ENCODE measurements at places on chromosomes 3 and 15. TPM values are rescaled to one million over a fixed set of nuclear protein-coding genes. Genes with fewer than 3 reads are reported as not detected.

DNA sequence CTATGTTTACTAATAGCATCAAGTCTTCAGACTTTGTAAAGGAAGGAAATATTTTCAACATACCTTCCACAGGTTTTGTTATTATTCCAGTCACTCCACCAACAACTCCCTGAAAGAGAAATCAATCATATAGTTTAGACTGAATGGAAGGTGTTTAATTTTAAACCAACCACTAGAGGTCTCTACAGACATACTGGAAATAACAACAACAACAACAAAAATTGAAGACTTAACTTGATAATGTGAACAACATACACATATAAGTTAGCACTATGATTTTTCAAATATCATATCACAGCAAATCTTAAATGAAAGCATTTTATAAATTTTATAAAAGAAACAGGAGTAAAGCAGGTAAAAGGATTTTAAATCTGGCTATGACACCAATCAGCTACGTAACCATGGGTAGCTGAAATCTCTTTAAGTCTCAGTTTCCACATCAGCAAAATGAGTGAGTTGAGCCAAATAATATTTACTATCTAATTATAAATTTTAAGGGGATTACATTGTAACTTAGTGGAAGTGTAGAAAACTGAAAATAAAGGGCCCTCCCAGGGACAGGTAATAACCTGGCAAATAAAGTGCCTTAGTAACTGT is 188.2 kb downstream of the VPS13C start:
- peak; percentile 7 for DNase-seq

DNA sequence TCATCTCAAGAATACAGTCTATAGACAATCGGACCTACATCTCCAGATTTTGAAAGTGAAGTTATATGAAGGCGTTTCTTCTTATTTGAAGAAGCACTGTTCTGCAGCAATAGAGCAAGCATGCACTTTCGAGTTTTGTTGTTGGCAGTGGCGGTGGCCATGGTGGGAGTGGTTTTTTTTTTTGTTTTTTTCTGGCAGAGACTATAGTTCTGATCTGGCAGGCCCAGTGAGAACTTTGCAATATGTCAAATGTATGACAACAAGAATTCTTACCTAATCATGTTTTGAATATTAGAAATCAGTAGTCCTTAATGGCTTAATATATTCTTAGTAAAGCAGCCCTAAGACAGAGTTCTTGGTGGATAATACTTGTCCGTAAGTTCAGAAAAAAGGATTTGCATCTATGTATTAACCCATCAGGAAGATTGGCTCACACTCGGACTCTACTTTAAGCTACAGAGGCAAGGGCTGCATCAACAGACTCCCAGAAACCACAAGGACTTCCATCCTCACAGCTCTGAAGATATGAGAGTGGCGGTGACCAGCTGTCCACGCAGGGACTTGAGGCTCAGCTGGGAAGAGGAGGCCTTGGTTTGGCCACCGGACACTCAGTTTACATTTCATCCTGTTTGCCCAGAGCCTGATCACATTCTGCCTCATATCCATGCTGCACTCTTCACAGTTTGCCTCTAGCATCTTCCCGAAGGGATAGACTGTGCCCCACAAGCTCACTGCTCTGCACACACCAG is 124.1 kb upstream of the THBS1 start:
- no peak for DNase-seq

DNA sequence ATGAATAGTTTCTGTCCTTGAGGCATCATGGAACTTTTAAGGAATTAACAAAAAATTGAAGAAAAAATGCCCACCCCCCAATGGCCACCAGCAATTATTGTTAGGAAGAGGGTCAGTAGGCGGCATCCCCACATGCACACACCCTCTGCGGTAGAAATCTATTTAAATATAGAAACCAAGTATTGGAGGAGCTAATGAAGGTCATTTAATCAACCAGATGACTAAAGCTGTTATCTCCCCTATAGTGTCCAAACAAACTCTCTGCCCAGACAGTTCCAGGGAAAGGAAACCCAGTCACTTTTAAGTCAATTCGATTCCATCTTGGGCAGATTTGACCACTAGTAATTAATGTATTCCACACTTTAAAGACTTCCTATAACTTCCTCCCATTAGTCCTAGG is 47.1 kb downstream of the DGKG start:
- no peak for DNase-seq

DNA sequence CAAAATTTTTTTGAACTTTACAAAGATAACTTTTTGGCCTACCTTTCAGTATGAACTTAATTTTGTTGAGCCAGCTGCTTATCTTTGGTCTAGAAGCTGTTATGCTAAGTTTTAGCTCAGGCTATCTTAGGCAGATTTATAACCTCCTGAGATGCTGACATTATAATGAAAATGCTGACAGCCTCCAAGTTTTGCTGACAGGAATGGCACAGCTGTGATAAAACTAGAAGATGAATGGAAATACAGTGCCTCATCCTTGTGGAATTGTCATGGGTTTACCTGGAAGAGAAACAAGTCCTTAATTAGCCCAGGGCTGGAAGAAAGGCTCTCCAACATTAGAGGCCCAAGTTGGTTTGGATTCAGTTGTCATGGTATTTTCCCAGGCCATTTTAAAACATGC is 123.3 kb downstream of the OXSM start:
- DNase-seq: no peak

DNA sequence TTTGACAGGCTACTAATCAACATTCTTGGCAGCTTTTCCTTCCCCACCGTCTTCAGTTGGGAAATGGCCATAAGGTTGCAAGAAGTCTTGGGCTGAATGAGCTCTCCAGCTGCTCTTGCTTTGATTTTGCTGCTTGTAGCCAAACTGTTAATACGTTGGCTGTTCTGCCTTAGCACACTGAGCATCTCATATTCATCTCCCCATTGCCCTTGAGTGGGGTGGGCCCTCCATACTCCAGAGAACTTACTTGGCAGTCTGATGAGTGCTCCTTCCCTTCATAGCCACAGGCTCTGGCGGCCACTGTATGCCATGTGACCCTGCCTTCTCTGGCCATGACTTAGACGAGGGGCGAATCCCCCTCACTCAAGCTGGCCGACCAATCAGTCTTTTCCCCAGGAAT is 25.8 kb upstream of the PAQR5 start:
- DNase-seq: no peak

DNA sequence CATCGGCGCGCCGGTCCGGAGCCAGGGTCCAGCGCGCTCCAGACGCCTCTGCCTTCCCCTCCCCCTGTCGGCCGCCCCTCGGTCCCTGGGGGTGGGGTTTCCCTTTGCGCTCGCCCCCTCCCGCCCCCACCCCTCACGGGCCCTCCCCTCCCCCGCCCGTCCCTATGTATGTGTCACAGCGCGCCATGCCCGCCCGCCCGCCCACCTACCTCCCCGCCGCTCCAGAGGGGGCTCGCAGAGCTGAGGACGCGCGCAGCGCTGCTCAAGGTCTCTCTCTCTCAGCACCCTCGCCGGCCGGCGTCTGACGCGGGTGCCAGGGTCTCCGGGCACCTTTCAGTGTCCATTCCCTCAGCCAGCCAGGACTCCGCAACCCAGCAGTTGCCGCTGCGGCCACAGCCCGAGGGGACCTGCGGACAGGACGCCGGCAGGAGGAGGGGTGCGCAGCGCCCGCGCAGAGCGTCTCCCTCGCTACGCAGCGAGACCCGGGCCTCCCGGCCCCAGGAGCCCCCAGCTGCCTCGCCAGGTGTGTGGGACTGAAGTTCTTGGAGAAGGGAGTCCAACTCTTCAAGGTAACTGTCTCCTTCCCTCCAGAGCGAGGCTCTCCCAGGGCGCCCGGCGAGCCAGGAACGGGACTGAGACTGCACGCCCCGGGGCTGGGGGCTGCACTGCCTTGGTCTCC is at the start of gene ACAN:
Gene ACAN (plus strand): TSS at position 196 of the 679 bp plus-strand sequence. CDS start 32,771 bp downstream, outside the sequence.
- DNase-seq: no peak

DNA sequence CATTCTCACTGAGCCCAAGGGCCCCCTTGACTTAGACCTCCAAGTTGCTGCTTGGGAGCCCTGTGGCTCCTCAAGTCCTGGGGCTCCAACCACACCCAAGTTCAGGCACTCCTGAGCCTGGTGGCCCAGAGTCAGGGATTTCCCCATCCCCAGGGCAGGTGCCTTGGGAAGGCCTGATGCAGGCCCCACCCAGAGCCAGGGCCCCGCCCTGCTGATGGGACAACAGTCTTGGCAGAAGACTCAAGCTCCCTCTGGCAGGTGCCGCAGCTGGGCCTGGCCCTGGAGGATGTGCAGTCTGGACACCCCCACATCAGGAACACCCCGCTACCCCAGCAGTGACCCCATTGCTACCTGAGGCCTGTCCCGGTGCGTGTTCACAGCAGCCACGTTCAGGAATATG is 17.7 kb upstream of the SHISA5 start:
- no peak for DNase-seq

DNA sequence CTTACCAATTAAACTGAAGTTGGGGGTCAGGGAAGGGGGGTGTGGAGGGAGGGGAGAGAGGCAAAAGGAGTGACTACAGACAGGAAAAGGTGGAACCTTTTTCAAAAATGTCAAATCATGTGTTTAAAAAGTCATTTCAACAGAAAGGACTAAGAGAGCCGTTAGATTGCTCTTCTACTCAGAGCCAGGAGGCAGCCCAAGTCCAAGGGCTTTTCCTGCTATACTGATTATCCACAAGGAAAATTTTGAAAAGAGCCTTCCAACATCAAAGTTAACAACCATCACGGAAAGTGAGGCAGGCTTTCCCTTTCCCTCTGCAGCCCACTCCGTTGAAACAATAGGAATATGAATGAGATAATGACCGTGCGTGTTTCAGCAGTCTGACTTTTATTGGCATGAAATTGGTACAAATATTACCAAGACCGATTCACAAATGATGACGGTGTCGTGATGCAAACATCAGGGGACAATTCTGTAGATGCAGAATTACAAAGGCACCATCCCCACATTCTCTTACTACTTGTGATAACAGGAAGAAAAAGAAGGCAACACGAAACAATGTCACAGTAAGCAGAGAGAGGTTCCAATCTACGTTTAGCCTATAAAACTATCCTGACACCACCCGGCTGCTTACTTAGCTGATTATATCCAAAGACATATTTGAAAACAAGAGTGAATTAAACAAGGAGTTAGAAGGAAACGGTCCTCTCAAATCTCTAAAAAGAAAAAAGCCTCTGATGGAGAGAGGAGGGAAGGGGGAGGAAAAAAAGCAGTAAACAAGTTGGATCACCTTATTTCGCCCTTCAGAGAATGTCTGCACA is 453.7 kb downstream of the FOXP1 start:
- DNase-seq: peak; percentile 23

GRCh38 chr3:20537234-20537633 is 351.2 kb upstream of the SGO1 start:
- no peak for DNase-seq

GRCh38 chr3:61688307-61688984 is 127.1 kb downstream of the PTPRG start:
- no peak for DNase-seq

GRCh38 chr3:86993704-86994103 is 2.8 kb upstream of the VGLL3 start:
- no peak for DNase-seq

GRCh38 chr3:52756141-52756540 is 14.6 kb downstream of the NEK4 start:
- DNase-seq: no peak

DNA sequence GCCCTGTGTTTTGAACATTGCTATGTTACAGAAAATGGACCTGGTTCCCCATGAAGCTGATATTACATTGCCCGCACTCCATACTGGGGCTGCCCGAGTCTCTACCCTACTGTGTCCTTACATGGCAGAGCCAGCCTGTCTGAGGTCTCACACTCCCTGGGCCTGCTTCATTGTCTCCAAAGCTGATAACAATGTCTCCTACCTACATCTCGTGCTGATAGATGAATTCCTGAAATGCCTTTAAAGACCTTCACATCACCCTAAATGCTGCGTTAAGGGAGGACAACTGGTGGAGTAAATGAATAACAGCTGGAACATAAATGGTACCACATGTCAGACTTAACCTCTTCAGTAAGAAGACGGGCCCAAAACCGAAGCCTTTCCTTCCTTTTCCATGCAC is 62.9 kb upstream of the PTX3 start:
- DNase-seq: no peak

- no peak for DNase-seq
Observed at GRCh38 chr3:173911446-173911845, 513.9 kb downstream of the NLGN1 start.

- no peak for DNase-seq
Observed at GRCh38 chr15:70539409-70539808, 223.9 kb downstream of the UACA start.

- DNase-seq: no peak
Observed at GRCh38 chr15:78092261-78093041, at the start of gene SH2D7. Gene SH2D7, plus strand, starts transcription at chr15:78092561. Its CDS starts 24 bp downstream, at chr15:78092585.

DNA sequence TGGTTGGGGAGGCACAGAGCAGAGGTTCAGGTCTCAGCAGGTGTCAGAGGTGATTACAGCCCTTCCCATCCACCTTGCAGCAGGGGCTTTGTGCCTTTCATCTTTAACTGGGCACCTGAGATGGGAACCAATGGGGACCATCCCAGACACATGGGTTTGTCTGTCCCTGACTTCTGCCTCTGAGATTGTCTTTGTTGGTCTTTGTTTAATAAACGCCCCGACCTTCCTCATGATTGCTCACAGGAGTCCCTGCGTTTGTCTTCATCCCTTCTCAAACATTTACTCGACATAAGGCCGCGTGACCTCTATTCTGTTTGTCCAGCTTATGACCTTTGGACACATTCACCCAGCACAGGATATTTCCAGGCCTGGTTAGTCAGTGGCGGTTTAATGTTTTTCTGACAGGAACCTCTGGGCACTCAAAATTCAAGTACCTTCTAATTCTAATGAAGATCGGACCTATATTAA is 5.9 kb downstream of the ZSCAN2 start:
- no peak for DNase-seq

DNA sequence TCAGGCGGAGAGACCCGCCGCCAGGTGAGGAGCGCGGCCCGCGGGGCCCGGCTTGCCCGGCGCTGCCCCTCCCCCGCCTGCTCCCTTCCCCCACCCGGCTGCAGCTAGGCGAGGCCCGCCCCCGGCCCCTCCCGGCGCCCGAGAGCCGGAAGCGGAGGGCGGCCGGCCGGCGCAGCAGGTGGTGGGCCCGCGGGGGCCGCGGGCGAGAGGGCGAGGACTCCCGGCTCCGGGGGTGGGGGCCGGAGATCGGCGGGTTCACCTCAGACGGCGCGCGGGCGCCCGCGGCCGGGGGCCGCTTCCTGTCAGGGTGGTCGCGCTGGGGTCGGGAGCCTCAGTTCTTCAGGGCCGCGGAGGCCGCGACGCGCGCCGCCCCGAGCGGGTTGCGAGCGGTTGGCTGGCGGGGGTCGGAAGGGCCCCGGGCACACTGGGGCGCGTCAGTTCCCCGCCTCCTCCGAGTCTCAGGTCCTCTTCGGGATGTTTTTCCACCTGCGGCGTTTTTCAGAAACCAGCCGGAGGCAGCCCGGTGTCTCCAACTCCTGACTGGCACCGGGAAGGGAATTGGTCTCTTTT is 395 bp downstream of the ZFAND6 start:
- DNase-seq: peak; percentile 89

GRCh38 chr15:42137461-42138261 is 18.8 kb downstream of the PLA2G4F start:
- no peak for DNase-seq

The RHCG gene
- not detected for polyA plus RNA-seq

The MCF2L2 gene
- 0.06 TPM for polyA plus RNA-seq

The CSPG5 gene
- polyA plus RNA-seq: not detected

The GPR160 gene
- polyA plus RNA-seq: 3.6 TPM

The ACSBG1 gene
- polyA plus RNA-seq: 0.07 TPM

The CCDC32 gene
- 65.7 TPM for polyA plus RNA-seq

The MFSD1 gene
- polyA plus RNA-seq: 139 TPM

The GALNT15 gene
- polyA plus RNA-seq: not detected

The IRAK2 gene
- 37.1 TPM for polyA plus RNA-seq

The EPB42 gene
- polyA plus RNA-seq: not detected

Data from immature natural killer cell (primary cell).